ENCODE measurements at places on chromosomes 12 and 14. TPM values are rescaled to one million over a fixed set of nuclear protein-coding genes. Genes with fewer than 3 reads are reported as not detected.

- DNase-seq, result no peak
These were observed 181.6 kb downstream of the ADGRD1 start for GRCh38 chr12:131135311-131135785.

DNA sequence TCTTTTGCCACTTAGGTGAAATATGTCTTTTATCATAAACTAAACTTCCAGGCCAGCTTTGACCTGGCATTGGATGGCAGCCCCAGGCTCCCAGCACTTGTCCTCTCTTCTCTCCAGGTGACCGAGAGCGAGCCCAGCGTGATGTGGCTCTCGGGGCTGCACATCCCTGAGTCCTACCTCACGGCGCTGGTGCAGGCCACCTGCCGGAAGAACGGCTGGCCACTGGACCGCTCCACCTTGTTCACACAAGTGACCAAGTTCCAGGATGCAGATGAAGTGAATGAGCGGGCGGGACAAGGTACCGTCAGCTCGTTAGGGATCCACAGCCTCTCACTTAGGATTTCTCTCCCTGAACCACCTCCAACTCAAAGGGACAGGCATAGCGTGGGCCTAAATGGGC, 39.4 kb downstream of the CCDC92 start:
- no peak for DNase-seq

- no peak for DNase-seq
These were observed 36.3 kb upstream of the HECTD1 start for GRCh38 chr14:31243860-31244259.

The CATSPERB gene
- total RNA-seq, result 0.36 TPM

GRCh38 chr12:27085654-27086053, 3.3 kb upstream of the C12orf71 start:
- DNase-seq, result no peak

The TAS2R42 gene
- total RNA-seq, result not detected

GRCh38 chr12:49776413-49776812, 35.1 kb downstream of the TMBIM6 start:
- peak; percentile 83 for DNase-seq

GRCh38 chr12:104334581-104334980, 31.0 kb downstream of the EID3 start:
- no peak for DNase-seq

GRCh38 chr14:68632054-68632895, 160.6 kb downstream of the ZFP36L1 start:
- no peak for DNase-seq

DNA sequence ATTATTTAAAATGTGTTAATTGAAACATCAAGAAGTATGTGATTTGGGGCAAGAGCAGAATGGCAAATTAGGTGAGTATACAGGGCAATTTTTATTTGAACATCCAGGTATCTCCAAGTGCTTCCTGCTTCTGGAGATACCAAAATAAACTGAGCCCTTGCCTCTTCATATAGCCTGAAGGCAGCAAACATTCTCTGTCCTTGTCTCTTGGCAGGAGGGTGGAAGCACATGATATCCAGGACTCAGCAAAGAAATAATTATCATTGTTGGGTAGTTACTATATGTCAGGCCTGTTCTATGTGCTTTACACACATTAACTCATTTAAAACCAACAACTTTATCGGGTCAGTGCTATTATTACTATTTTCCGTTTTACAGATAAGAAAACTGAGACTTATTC, 12.5 kb downstream of the LIN7A start:
- DNase-seq, result no peak

- DNase-seq, result no peak
These were observed 20.5 kb downstream of the PSMC1 start for GRCh38 chr14:90276646-90277367.

GRCh38 chr12:24632466-24632865, 316.4 kb downstream of the BCAT1 start:
- no peak for DNase-seq

- no peak for DNase-seq
These were observed 308.0 kb downstream of the PPFIA2 start for GRCh38 chr12:81450920-81451739.

DNA sequence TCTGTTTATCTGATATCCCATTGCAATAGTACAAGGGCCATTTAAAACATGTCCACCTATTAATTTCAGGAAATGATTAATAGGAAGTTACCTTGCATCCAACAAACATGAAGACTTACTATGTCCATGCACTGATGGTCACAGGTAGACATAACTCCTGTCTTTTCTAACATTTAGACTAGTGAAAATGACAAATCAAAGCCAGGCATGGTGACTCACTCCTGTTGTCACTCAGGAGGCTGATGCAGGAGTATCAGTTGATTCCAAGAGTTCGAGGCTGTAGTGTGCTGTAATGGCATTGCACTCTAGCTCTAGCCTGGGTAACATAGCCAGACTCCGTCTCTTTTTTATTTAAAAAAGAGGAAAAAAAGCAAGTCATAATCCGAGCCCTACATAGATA, 14.8 kb downstream of the HSP90B1 start:
- DNase-seq, result no peak

GRCh38 chr14:104119119-104119487, 19.3 kb upstream of the KIF26A start:
- no peak for DNase-seq

DNA sequence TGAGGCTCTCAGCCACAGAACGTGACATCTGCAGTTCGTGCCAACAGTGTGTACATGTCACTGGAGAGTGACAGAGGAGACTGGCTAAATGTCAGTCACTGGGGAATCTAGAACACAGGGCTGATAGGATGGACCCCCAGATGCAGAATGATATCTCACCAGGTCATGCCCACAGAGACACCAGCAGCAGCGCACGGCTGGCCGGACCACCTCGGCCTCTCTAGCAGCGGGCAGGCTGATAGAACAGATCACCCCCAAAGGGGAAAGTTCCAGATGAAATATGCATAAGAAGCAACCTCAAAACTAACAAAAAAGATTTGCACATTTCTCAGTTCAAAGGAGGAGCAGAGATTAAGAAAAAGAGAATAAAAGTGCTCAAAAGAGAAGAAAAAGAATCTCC, 266.5 kb downstream of the SEC23A start:
- no peak for DNase-seq

The C14orf39 gene
- 4.4 TPM for total RNA-seq

DNA sequence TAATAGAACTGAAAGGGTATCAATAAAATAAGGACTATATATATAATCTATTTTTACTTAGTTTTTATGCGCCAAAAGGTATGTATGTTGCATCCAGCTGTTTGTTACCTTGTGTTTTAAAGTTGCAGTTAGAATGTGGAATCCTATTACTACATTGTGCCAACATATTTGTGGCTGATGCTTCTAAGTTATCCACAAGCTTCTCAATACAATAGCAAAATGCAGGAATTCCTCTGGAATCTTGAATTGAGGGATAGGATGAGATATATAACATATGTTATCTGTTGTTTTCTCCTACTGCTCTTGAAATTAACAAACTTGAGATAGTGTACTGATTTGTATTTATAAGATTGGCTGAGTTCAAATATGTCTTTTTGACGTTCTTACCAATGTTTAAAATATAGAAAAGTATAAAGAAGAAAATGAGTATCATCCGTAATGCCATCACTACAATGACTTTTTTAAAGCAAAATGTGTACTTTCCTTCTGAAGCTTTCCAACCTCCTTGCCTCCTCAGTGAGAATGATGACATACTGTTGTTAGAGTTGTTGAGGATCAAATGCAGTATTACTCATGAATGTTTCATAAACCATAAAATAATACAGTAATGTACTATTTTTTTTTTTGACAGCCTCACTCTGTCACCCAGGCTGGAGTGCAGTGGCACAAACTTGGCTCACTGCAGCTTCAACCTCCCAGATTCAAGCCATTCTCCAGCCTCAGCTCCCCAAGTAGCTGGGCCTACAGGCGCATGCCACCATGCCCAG, 6.6 kb downstream of the RAP1B start:
- DNase-seq, result no peak

DNA sequence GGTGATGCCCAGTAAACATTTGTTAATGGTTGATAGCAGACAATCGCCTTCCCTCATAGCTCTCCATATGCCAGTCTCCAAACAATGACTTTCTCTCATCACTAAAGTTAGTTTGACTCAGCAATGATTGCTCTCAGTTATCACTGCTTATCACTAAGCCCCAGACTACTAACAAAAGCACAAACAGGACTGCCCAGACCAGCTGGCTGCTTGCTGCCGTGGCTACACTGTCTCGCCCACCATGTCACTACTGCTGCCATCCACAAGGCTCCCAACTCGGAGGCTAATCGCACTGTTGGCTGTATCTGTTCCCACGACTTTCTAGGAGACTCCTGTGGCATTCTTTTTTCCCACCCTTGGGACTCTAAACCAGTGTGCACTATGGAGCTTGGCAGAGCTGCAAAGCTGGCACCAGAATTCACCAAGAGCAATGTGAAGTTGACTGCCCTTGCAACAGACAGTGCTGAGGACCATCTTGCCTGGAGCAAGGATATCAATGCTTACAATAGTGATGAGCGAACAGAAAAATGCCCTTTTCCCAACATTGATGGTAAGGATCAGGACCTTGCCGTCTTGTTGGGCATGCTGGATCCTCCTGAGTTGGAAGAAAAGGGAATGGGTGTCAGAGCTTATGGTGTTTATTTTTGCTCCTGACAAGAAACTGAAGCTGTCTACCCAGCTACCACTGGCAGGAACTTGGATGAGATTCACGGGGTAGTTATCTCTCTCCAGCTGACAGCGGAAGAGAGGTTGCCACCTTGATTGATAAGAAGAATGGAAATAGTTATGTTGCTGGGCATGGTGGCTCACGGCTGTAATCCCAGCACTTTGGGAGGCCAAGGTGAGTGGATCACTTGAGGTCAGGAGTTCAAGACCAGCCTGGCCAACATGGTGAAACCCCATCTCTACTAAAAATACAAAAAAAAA, 27.1 kb upstream of the NR2C1 start:
- no peak for DNase-seq

DNA sequence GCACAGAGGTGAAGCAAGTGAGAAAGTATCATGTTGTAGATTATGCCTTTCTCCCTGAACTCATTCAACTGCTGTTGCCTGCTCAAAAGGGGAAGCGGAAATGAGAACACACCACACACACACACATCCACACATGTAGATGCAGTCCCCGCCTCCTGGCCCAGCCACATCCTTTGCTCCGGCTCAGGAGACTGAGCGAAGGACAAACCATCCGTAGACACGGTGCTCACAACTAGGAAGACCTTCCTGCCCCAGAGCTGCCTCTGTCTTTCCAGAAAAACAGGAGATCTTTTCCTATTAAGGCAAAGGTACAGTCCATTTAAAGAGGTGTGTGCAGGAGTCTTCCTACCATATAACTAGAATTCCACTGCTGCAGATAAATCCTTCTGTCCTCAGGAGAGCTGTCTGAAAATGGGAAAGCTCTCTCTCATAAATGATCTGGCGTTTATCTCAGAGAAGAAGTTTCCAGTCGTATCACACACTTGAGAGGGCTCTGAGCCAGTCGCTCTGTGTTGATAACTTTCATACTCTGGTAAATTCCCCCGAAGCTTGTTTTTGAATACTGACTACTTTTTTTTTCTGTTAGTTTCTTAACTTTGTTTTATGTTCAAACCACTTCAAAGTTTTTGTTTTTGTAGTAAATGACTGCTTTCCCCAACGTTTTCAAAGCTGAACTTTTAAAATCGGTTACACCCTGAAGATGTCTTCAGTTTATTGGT, at the start of gene TESPA1:
Gene TESPA1, minus strand, starts transcription at position 105 of the 719 bp plus-strand sequence. CDS start 10,200 bp downstream, outside the sequence.
- peak; percentile 75 for DNase-seq

DNA sequence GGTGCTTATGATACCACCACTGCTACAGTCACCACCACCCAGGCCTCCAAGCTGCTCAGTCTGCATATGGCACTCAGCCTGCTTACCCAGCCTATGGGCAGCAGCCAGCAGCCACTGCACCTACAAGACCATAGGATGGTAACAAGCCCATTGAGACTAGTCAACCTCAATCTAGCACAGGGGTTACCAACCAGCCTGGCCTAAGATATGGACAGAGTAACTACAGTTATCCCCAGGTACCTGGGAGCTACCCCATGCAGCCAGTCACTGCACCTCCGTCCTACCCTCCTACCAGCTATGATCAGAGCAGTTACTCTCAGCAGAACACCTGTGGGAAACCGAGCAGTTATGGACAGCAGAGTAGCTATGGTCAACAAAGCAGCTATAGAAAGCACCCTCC, 55.1 kb downstream of the BRMS1L start:
- DNase-seq, result no peak

All from sciatic nerve (tissue), 2 donors.